ENCODE measurements at places on chromosomes 1 and 21.

- DNase-seq = no peak
Observed at GRCh38 chr1:1116701-1117468, 996 bp upstream of the C1orf159 start.

DNA sequence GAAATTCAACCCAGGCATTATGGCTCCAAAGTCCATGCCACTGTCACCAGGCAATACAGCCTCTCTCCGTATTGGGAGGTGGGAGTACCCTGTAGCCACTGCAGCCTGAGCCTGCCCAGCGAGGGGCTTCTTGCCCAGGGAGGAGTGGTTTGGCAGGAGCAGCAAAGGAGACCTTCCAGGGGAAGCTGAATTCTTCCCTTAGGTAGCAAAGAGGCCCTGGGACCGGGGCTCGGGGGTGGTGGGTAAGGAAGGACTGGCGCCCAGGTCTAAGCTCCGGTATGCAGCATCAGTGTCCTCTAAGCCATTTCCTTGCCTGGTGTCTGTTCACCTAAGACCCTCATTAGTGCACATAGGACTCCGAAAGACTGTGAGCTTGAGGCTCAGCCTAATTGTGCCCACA lies 17.0 kb downstream of the TNNT2 start:
- DNase-seq = no peak

DNA sequence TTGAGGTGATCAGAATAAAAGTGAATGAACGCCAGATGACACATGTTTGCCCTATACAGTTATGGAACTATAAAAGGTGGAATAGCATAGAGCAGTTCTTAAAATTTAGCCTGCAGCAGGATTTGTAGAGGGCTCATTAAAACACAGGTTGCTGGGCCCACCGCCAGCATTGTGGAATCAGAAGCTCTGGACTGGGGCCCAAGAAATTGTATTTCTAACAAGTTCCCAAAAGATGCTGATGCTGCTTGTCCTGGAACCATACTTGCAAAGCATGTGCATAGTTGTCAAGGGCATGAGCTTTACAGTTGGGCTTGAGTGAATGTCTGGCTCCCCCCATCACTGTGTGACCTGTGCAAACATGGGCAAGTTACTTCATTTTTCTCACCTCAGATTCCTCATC lies 37.5 kb upstream of the LRRC53 start:
- no peak for DNase-seq

DNA sequence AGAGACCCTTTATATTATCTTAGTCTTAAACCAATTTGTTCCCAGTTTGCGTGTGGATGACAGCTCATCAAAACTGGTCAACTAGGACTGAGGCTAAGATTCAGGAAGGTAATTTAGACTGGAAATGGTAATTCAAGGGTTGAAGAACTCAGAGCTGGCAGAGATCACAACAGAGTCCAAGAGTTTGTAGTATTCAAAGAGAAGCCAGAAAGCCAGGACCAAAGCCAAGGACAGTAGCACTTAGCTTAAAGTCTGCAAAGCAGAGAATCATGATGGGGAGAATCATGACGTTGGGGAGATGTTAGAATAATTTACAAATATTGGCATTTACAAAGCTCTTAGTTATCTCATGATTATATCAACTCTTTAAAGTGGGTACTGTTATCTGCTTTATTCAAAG lies 32.6 kb downstream of the RNF11 start:
- DNase-seq = no peak
